ENCODE measurements at places on chromosomes 12 and 14.

DNA sequence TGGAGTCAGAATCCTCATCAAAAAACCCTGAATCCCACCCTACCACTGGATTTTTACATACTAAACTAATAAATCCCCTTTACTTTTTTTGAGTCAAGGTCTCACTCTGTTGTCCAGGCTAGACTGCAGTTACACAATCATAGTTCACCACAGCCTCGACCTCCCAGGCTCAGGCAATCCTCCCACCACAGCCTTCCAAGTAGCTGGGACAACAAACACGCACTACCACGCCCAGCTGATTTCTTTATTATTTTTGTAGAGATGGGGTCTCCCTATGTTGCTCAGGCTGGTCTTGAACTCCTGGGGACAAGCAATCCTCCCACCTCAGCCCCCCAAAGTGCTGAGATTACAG is 24.3 kb downstream of the SPTSSA start:
- DNase-seq, result no peak

DNA sequence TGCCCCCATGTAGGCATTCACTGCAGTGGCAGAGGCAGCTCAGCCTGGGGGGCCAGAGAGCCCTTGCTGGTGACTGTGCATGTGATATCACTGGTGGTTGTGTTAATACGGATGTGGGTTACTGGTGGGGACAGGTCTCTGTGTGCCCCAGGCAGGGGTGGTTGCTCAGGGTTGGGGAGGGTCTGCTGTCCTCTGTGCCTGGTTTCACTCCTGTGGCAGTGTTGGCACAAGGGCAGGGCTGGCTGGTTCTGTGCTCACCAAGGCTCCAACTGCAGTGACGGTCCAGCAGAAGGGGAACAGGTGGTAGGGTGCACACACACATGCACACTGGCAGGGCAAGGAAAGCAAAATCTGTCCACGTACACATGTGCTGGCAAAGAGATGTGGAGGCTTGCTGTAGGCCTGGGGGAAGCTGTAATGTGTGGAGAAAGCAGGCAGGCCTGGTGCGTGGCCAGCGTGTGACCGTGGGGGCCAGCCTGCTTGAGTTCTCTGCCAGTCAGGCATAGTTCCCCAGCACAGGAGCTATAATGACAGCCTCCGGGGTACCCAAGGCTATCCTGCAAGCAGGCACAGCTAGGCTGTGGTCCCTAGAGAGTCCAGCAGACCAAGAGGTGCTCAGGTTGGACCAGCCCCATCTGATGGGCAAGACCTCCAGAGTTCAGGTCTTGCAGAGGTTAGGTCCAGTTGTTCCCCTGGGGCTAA is 254.6 kb downstream of the FBXL14 start:
- no peak for DNase-seq

- no peak for DNase-seq
Observed at GRCh38 chr12:26101350-26101734, 23.5 kb downstream of the BHLHE41 start.

GRCh38 chr14:102507081-102507856 is 2.3 kb downstream of the ANKRD9 start:
- no peak for DNase-seq

DNA sequence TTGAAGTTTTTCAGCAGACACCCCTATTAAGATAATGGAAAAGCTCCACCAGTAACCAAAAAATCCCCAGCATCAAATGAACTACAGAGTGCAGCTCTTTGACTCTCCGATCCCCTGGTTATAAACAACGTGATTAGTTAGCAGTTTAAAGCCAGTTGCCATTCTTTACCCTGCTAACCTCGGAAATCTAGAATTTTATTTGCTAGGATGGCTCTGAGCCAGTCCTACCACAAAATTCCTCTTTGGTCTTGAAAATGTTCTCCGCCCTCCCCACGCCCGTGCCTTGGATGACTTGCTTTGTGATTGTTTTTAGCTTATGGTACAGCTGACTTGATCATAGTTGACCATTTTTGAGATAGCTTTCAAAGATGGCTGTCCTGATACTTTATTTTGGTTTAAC is 1.2 kb downstream of the KLHDC2 start:
- DNase-seq, result peak; percentile 44

DNA sequence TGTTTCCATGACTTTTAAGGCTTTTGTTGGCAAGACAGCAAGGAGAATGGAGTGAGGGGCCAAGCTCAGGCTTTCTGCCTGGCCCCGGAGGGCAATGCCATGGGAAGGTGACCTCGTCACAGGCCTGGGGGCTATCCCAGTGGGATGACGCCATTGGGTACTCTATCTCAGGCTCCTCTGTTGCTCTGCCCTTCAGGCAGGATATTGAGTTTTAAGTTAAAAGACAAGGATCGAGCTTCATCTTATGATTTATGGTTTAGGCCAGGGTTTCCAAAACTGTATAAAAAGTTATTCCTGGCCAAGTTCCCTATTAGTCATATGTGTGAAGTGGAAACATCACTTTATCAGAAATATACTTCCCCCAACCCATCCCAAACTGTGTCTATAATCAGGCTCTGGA is 127.7 kb downstream of the ZFP36L1 start:
- DNase-seq, result no peak

- DNase-seq, result no peak
Observed at GRCh38 chr12:63944586-63945228, 100.2 kb downstream of the SRGAP1 start.

DNA sequence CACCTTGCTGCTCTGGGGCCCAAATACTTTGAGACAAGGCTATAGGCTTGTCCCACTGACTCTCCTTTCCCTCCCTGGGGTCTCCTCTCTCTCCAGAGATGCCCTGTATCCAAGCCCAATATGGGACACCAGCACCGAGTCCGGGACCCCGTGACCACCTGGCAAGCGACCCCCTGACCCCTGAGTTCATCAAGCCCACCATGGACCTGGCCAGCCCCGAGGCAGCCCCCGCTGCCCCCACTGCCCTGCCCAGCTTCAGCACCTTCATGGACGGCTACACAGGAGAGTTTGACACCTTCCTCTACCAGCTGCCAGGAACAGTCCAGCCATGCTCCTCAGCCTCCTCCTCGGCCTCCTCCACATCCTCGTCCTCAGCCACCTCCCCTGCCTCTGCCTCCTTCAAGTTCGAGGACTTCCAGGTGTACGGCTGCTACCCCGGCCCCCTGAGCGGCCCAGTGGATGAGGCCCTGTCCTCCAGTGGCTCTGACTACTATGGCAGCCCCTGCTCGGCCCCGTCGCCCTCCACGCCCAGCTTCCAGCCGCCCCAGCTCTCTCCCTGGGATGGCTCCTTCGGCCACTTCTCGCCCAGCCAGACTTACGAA is 3.1 kb downstream of the NR4A1 start:
- no peak for DNase-seq

DNA sequence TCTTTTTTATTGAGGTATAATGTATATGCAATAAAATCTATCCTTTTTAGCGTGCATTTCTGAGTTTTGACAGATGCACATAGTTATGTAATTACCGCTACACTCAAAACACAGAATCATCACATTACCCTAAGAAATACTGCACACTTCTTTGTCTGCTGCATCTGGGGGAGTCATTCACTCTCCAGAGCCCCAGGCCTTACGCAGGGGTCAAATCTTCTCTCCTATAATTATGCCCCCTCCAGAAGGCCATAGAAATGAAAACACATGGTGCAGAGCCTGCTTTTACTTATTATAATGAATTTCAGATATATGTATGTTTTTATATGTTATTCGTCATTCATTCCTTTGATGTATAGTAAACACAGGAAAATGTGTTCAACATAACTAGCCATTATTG is 296.5 kb upstream of the TMEM132C start:
- no peak for DNase-seq

DNA sequence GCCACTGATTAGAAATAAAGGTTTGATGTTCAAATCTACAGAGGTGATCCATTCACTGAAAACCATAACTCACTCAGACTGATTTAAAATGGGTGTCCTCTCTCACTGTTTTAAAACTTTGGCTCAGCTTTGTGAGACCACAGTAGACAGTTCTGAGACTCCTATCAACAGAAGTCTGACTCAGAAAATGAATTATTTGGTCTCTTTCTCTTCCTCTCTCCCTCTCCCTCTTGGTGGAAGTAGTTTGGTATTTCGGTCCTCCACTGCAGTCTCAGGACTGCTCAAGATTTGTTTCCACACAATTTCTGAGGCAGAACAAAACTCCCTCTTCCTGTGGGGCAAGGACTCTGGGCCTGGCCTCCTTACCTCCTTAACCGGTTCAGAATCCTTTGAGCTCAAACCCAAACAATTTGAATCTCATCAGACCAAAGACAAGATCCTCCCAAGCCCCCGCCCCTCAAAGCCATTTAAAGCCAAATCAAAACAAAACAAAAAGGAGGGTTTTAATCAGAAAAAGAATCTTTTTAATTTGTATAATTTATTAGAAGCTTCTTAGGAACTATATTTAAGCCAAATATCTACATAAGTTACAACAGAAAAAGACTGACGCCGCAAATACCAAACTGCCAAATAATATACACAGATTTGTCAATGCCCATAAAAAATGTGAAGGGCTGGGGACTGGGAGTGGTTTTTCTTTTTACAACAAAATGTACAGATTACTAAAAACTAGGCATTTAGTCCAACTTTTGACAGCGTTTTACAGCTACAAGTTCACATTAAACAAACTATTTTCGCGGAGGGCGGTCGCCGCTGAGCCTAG is 3.9 kb downstream of the NKX2-1 start:
- DNase-seq, result no peak
